ENCODE measurements at places on chromosomes 12 and 14.

GRCh38 chr12:90076851-90077319, 368.2 kb upstream of the ATP2B1 start:
- no peak for DNase-seq

DNA sequence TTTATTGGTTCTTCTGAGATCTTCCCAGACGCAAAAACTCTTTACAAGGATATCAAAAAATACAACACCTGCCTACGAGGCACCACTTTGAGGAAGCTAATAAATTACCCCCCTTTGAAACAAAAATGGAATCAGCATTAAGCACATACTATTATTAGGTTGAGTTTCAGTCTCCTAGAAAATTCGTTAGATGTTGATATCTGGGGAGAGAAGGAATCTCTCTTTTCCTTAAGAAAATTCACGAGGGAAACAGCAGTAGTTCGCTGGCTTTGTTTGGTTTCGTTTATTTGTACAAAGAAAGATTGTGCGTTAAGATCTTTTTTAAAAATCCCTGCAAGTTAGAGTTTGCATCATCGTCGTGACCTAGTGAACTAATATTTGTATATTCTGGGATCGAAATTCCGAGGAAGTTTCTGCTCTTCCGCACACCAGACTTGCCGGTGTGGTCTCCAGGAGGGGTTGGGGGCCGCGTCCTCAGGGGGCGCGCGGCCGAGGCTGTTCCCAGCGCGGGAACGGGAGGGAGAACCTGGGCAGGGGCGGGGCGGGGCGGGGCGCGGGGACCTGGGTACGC, 12.1 kb downstream of the NKX2-1 start:
- DNase-seq: no peak

GRCh38 chr12:46401662-46402061, 29.1 kb upstream of the SLC38A2 start:
- DNase-seq: peak; percentile 81

DNA sequence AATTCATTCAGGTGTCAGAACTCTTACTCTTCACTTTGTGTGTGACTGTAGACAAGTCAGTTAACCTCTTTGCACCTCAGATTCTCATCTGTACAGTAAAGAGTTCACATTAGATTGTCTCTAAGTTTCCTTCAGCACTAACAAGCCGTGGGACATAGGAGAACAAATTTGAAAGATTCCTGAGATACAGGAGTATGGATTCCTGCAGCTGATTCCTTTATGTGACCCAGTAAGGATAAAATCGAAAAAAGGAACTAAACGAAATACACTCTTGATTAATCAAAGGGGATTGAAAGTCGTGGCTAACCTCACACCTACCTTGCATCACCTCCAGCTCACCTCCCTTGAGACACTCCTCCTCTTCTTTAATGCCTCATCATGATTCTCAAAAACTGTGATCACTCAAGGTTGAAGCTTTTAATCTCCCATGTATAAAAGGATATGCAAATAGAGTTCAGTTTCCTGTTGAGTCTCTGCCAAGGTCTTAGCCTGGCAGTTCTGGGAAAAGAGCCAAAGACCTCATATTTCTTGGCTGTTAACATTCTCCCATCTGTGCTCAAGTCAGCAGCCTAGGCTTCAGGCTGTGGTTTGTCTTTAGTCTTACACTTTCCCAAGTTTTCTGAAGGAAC, 156.6 kb downstream of the DAD1 start:
- peak; percentile 96 for DNase-seq

DNA sequence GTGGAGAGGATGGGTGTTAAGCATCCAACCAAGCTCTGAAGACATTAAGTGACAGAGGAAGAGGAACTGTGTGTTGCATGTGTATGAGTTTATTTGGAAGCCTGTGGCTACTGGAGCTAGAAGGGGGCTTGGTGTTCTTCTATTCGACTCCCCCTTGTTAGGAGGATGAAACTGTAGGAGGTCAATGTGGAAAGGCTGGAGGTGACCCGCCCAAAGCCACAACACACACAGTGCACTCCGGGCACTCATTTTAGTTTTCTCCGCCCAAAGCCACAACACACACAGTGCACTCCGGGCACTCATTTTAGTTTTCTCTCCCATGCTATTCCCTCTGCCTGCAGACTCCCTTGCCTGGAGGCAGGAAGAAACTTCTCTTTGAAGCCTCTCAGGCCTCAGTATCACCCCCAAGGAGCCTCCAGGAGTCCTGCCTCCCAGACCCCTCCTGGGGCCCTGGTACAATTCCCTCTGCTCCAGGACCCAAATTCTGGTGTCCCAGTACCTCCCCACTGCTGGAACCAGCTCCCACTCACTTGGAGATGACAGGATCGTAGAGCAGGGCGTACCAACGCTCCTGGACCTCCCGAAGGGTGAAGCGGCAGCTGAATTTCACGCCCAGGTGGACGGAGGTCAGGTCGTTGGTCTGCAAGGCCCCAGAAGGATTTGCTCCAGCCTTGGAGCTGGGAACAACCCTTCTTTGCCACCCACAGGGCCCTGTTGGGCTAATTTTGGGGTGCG, 3.8 kb downstream of the MCRS1 start:
- no peak for DNase-seq
